Myocyte (in vitro differentiated cells): ENCODE measurements at places on chromosomes 2 and 18.

DNA sequence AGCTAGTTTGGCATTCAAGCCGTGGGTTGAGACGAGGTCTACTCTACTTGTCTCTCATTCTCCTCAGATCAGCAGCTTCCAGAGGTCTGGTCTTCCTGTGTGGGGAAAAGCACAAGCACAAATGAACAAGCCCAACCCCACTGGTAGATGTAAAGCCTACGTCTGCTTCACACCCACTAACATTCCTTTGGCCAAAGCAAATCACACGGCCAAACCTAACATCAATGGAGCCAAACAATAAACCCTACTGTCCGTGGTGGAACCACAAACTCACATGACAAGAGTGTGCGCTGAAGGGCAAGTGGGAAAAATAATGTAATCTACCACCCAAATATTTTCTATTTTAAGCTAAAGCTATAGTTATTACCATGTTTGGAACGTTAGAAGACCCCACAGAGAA is 179.3 kb upstream of the MGAT5 start:
- no peak for DNase-seq

DNA sequence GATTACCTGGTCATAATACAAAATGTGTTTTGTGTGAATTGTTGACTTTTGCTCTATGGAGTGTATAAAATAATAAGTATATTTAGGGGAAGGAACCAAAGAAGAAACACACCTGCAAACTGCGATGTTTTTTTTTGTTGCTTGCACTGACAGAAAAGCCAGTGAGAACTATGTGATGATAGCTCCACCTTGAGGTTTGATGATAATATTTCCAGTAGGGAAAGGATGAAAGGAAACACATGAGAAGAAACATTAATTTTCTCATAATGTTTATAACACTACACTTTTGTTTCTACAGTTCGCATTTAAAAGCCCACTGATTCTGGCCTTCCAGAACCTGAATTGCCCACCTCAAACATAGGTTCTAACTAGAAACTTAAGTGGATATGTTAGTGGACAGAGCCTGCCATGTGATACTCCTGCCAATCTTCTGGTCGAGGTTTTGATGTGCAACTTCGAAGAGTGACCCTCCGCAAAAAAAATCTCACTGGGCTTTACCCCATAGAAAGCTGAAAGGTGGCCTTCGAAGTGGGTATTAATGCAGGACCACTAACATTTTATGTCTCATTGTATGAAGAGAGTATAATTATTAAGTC is 476.4 kb upstream of the SPHKAP start:
- peak; percentile 52 for DNase-seq

DNA sequence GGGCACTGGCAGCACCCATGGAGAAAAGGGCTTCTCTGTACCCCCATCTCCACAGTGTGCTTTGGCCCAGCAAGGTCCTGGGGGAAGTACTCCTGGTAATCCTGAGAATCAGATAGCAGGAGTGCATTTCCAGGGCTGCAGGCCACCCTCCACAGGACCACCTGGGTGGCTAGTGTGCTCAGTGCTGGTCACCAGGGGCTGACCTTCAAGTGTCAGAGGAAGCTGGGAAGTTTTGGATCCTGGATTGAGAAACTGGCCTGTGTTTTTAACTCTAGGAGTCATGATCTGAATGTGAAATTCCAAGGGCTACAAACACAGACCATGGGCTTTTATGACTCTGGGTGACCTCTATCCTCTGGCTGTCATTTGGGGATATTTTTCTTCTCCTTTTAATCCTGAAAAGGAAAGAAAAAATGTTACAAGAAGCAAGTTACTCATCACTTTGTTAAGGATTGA is 9.3 kb downstream of the RHOB start:
- DNase-seq: no peak

- no peak for DNase-seq
Observed at GRCh38 chr2:125935559-125935958, 720.4 kb upstream of the GYPC start.

DNA sequence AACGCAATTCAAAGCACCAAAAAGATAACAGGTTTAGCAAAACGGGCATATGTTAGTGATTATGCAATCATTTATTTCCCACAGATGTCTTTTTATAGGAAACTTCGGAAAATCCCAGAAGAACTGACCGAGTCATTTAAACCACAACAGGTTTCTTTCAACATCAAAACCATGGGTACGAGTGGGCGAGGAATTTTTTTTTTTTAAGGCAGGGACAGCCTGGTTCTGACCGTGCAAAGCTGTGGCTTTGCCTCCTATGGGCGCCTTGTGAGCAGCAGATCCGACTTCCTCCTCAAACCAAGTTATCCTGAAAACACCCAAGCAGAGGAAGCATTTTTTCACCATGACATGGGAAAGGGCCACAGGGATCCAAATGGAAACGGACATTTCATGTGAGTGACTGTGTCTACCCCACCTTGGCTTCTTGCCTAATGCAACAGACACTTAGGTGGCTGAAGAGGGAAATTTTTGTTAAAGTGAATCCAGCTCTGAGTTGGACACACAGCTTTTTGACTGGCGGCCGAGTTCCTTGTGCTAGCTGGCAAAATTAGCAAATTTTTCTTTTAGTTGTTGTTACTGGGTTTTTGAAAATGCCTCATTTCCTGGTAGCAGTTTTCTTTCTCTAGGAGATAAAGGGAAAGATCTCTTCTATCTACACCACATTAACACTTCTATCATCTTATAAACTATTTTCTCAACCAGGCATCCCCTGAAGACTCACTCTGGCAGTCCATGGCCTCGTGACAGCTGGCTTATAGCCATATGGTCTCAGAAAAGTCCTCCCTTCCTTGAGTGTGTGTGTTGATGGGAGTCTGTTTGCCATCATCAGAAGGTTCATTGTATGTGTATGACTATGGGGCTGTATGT is 487.4 kb upstream of the ZEB2 start:
- peak; percentile 88 for DNase-seq

DNA sequence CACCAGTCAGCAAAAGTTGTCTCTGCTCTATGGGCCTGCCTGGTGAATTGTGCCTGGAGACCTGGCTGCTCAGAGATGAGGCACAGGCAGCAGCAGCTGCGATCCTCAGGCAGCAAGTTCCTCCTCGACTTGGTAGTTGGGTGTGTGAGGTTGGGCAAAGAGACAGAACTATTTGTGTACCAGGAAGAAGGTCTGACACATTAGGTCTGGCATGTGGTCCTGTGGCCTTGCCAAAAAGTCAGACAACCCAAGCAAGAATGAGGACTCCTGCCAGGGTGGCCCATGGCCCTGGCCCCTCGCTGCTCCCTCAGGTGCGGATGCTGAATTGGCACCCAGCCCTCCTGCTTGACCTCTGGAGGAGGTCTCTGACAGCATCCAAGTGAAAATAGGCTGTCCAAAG is 192.7 kb downstream of the DYSF start:
- DNase-seq: peak; percentile 97

DNA sequence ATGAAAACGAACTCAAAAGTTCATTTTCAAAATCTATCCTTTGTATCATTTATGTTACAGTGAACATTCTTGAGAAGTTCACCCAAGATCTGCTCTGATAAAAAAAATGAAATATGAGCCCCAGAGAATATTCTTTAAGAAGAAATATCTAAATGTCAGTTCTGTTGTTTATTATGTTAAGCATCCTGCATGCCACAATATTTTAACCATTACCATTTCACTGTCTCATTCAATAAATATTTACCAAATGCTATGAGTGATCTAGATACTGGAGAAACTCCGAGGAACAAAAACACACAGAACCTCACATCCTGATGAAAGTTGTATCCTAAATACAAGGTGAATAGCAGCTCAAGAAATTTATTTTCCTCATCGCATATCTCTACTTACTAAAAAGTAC is 170.2 kb downstream of the ZNF385B start:
- DNase-seq: no peak

GRCh38 chr18:50466634-50467033 is 91.8 kb downstream of the SKA1 start:
- no peak for DNase-seq

DNA sequence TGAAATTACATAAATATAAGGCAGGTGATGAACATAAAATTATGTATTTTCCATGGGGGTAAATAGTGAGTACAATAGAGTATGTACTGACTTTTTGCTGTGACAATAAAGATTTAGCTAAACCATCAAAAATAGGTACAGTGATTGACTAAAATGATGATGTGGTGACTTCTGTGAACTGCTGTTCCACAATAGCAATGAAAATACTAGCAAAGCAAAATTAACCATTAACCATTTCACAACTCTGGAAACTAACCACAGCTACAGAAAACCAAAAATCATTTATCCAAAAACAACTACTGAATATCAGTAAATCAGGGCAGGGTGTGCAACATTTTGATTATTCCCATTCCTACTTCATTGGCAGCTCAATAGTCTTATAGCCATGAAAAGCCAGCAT is 161.4 kb upstream of the GYPC start:
- no peak for DNase-seq

GRCh38 chr2:86249579-86250391 is 50.5 kb downstream of the MRPL35 start:
- peak; percentile 74 for DNase-seq

DNA sequence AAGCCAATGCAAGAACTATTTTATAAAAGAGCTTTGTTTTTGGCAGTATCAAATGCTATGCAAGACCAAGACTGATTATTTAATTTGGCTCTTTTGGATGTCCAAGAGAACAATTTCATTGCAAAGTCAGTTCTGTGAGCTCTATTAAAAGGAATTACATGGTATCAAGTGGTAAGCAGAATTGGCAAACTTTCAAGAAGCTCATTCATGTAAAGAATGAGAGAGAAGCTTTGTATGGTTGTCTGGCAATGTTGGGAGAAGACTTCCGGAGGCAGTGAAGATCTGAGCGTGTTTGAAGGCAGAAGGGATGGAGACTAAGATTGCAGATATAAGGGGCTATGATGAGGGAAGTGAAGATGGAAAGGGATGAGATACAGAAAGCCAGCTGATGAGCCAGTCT is 49.6 kb downstream of the CPS1 start:
- no peak for DNase-seq
